ENCODE measurements at places on chromosomes 3 and 15.

DNA sequence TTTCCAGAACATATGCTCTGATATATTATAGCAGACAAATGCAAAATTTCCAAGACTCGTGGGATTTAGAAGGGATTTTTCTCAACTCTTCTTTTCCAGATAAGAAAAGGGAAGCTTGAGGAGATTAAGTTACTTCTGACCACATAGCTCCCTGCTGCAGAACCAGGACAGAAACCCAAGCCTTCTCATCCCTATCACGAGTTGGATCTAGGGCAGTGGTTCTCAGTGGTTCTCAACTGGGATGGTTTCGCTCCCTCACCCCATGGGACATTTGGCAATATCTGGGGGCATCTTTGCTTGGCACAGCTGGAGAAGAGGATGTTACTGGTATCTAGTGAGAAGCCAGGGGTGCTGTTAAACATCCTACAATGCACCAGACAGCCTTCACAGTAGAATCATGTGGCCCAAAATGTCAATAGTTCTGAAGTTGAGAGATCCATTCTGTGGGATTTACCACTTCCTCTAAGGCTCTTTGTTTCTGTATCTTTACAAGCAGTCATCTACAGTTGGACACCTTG, 64.2 kb downstream of the LIPC start:
- DNase-seq = peak; percentile 56

- peak; percentile 29 for DNase-seq
Observed at GRCh38 chr3:50536471-50537180, 30.9 kb downstream of the C3orf18 start.

- no peak for DNase-seq
Observed at GRCh38 chr3:159077860-159078259, 276.0 kb downstream of the MFSD1 start.

GRCh38 chr3:52404391-52404790, 40.5 kb downstream of the SEMA3G start:
- no peak for DNase-seq

DNA sequence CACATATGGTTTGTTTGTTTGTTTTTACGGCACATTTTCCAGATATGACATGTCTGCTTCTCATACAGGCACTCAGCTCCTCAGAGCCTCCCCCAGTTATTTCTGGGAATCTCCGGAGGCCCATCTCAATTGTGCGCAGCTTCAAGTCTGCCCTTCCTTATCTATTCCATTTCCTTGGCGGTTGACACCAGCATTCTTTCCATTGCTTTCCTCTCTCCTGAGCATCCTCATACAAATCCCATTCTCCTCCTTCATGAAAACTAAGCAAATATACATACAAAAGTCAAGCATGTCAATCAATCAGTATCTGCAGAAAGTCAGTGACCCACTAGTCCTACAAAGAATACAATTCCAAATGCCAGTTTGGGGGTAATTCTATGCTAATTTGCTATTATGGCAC, 166.7 kb downstream of the SQOR start:
- DNase-seq = no peak

- DNase-seq = peak; percentile 42
Observed at GRCh38 chr3:52831500-52832301, 1.2 kb upstream of the ITIH4 start.

- no peak for DNase-seq
Observed at GRCh38 chr3:137948400-137949072, 61.4 kb upstream of the CLDN18 start.

DNA sequence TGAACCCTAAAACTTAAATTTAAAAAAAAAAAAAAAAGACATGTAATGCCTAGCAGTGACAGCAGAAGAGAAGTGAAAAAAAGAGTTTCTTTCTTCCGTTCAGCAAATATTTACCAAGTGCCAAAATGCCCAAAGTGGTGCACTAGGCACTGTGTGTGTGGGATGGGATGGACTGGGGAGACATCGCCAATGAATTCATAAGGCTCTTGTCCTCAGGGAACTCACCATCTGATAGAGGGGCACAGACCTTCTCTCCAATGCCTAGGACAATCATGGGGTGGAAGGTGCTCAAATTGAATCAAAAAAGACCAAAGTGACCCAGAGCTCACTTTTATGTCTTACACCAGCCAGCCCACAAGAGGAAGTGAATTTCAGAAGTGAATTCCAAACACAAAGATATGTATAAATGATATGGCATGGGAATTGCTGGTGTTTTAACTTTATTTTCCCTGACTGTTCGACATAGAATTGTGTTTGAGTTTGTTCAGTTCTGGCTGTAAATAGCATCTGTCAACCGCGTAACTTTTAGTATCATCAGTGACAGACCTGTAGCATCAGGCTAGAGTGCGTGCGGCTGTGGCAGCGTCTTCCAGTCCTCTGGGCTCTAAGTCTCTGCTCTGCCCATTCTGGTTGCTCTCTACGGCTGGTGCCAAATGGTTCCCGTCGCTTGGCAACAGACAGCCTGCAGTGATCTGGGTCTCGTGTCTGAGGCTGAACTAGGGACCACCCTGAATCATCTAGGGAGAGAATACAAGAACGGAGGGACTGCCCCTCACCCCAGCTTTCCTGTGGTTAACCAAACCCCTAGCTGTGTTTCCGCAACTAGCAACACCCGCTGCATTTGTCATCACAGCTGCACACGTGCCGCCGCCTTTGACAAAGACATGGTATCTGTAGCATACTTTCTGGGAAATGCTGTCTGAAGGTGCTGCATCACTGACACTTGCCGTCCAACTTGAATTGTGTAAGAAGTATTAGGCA, 154.0 kb upstream of the THBS1 start:
- peak; percentile 79 for DNase-seq

DNA sequence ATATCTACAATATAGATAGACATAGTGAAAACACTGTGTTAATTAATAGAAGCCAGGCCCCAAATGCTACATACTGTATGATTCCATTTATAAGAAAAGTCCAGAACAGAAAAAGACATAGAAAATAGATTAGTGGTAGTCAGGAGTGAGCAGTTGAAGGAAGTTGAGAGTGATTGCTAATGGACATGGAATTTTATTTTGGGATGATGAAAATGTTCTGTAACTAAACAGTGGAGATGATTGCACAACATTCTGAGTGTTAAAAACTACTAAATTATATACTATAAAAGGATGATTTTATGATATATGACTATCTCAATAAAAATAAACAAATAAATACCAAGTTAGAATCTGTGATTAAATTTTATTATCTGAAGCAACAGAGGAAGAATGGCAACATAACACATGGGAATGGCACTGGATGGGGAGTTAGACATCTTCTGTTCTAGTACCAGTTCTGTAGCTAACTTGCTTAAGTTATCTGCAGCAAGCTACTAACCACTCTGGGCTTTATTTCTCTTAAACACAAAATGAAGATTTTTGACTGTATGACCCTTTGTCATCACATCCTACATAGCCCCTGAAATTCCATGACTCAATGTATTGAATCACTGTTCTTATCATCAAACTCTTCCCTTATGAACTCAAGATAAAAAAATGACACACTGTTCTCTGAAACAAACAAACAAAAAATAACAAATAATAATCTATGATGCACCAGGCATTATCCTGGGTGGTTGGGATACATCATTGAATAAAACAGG, 612.7 kb downstream of the TBL1XR1 start:
- DNase-seq = no peak

- no peak for DNase-seq
Observed at GRCh38 chr3:197350446-197350845, 52.0 kb upstream of the DLG1 start.

- no peak for DNase-seq
Observed at GRCh38 chr3:107670986-107671385, 148.2 kb downstream of the BBX start.

GRCh38 chr3:71900057-71900456, 115.1 kb upstream of the PROK2 start:
- DNase-seq = no peak

GRCh38 chr3:143824735-143825385, 23.4 kb downstream of the SLC9A9 start:
- no peak for DNase-seq

GRCh38 chr3:162077108-162077507, 580.5 kb downstream of the OTOL1 start:
- no peak for DNase-seq

GRCh38 chr3:194654443-194654842, 17.5 kb downstream of the LSG1 start:
- no peak for DNase-seq

DNA sequence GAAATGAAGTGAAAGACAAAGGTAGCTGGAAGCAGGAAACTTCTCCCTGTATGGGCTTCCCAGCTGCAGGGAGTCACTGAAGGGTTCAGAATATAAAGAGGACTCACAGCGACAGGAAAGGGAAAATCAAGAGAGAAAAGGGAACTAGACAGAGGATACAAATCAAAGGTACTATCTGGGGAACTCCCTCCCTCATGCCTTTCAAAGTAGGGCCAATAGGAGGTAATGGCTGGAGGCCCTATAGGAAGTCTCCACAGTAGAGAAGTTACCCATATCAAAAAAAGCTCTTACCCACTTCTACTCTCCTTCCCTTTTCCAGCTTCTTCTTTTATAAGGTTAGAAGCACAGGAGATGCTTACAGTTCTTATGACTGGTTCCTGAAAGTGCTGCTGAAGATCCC, 43.5 kb downstream of the FMN1 start:
- DNase-seq = peak; percentile 86

DNA sequence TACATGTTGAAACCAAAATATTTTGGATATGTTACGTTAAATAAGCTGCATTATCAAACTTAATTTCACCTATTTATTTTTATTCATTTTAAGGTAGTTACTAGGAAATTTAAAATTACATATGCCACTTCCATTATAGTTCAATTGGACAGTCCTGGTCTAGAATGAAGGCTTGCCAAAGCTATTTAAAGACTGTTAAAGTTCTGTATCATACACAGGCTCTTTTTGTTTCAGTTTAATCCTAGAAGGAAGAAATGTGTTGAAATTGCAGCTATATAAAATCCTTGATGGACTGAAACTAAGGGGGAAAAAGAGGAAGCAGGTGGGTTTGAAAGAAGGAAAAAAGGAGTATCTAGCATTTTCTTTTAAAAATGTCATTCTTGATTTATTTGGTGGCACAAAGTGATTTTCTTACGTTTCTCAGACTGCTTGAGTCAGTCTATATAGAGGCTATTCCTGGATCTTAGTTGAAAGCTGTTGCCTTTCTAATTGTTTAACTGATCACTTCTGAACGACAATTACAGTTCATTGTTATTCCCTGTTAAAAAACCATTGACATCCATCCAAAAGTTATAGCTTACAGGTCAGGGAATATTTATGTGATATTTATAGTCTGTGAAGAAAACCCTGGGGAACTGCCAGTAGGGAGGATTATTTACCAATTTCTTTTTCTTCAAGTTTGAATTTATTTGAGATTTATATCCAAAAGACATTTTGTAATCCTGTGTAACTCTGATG, 195.0 kb downstream of the RORA start:
- no peak for DNase-seq

GRCh38 chr3:179796421-179796820, 143.6 kb downstream of the USP13 start:
- DNase-seq = no peak

- DNase-seq = no peak
Observed at GRCh38 chr15:78989701-78990240, 44.9 kb upstream of the CTSH start.

DNA sequence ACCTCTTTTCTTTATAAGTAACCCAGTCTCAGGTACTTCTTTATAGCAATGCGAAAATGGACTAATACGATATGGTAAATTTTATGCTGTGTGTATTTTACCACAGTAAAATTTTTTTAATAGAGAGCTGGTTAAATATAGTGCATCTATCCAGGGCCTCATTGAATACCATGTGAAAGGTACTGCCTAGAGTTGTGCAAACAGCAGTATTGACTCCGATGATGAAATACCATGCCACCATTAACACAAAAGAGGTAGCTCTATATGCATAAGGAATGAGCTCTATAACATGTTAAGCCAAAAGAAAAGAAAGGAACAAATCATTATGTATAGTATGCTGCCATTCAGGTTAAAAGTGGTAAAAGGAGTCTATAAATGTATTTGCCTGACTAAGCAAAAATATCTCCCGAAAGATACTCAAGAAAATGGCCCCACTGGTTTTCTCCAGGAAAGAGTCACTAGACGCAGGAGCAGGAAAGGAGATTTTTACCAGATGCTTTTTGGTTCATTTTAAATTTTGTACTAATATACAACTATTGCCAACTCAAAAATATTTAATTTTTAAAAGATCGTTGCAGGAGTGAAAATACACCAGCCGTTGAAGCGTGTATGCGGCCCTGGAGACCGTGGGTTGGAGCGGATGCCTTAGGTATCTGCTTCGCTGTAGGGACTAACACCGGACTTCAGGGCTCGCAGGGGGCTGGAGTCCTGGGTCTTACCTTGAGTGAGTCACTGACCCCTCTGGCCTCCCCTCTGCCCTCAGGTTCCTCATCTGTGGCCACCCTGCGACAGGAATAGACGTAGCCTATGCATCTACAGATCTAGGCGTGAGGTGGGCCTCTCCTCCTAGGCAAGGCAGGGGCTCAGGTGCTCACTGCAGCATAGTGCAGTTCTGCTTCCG, 120.1 kb downstream of the CHSY1 start:
- no peak for DNase-seq

GRCh38 chr3:123739754-123740153, 144.4 kb downstream of the MYLK start:
- no peak for DNase-seq

GRCh38 chr3:139941580-139941979, 6.6 kb downstream of the CLSTN2 start:
- no peak for DNase-seq

GRCh38 chr3:184457329-184457728, 77.5 kb downstream of the CHRD start:
- DNase-seq = no peak

- no peak for DNase-seq
Observed at GRCh38 chr3:60330107-60330506, 921.1 kb downstream of the FHIT start.

DNA sequence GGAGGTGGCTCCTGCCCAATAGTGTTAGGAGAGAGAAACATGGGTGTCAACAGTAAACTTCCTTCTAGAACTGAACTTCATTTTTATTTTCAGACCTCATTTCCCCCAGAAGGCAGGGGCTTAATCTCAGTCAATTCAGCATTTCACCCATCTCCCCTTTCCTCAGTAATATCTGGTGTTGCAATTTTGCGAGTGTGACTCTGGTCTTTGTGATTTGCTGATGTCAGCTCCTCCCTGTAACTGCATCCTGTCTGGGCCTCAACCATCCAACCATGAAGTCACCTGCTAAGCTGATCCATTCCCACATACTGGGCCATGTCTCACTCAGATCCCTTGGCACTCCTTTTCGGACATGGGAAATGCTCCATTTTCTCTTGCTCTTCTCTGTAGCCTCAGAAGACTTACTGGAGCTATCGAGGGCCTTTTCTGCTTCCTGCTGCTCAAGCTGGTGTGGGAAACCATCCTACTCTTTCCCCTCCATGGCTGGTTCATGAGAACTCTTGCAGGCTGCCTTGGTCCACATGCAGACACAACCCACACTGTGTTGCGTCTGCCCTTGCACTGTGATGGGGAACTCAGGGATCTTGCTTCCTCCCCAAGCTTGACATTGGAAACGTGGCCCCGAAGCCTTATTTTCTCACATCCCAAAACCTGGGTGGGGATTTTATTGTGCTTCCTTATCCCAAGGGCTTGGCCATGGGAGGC, 24.6 kb downstream of the CCR4 start:
- DNase-seq = peak; percentile 93

GRCh38 chr15:64693134-64693533, 82.3 kb downstream of the RBPMS2 start:
- DNase-seq = peak; percentile 91
